IPS DF 19.7 (cell line): ENCODE measurements at places on chromosomes 3 and 15.

GRCh38 chr3:87625876-87626275 is 349.5 kb upstream of the POU1F1 start:
- DNase-seq: no peak

DNA sequence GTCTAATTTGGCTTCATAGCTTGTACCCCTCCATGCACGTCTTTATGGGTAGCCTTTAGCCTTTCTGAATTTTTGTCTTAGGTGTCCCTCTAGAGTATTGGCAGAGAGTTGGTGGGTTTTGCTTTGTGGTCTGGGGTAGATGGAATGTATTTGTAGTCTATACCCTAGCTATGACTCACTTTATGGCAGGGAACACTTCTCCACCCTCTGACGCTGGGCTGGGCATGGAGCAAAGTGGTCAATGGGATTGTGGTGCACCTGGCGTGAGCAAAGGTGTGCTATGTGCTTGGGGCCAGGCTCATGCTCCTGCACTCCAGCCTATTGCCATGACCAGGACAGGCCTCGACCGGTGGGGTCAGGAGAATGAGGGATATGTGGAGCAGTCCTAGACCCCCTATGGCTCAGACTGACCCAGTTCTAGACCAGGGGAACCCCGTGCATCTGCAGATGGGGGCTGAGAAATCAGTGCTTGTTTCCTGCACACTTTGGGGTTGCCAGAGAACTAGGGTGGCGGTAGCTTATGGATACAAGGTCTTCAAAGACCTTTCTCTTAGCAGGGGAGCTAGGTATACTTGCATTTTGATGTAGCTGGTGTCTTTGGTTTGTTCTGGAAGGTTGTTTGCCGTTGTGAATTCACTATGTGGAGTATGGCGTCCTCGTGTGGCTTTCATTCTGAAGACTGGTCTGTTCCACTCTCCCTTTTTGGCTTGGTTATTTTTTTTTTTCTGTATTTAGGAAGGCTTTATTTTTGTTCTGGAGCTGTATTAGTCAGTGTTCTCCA is 49.4 kb upstream of the RPL32 start:
- DNase-seq: no peak

- no peak for DNase-seq
These were observed 301.2 kb upstream of the PROK2 start for GRCh38 chr3:72086042-72086742.

- no peak for DNase-seq
These were observed 71.0 kb downstream of the CCK start for GRCh38 chr3:42194943-42195510.

GRCh38 chr3:37970802-37971201 is 19.8 kb upstream of the VILL start:
- no peak for DNase-seq

DNA sequence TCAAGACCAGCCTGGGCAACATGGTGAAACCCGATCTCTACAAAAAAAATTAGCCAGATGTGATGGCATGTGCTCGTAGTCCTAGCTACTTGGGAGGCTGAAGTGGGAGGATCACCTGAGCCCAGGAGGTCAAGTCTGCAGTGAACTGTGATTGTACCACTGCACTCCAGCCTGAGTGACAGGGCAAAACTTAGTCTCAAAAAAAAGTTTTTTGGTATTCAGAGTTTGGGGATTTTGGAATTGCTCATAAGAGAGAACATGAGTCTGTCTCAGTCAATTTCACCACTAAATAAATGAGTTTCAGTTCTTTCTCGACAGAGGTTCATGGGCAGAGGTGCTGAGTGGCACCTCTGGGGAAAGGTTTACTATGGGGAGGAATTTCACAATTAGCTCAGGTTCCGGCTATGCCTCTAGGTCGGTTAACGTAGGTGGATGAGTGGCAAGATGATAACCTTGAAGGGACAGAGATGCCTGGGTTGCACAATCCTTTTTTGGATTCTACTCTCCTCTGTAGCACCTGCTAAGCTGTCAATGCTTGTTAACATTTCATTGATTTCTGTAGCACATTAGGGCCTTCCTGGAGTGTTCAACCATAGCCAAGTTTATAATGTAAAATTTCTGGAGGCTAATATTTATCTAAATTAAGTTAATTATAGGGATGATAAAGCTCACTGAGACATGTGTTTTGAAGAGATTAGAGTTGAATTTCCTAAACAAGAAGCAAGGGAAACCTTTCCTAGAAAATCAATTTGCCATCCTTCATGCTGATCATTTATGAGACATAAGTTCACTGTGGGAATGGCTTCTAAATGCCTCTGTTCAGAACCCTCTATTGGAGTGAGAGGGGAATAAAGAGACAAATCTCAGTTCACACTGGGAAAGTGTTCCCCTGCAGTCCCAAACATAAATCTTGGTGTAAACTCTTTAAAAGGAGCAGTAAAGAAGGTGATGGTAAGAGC is 37.4 kb upstream of the DCP1A start:
- DNase-seq: no peak

DNA sequence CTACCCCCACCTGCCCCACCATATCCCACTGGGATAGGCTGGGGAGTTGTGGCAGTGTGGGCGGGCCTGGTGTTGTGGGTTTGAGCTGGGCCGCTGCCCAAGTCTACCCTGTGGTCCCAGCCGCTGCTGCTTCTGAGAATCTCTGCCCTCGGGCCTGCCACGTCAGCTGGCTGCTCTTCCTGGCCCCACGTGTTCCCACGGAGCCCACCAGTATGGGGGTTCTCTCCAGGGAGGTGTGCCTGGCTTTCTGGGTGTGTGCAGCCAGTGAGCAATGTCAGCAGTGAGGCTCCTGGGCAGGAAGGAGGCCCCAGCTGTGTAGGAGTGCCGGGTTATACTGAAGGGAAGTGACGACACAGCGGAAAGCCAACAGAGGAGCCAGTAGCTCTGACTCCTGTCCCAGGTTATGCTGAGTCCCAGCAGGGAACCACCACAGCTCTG is 10.5 kb downstream of the GNAI2 start:
- DNase-seq: no peak

- DNase-seq: no peak
These were observed 37.9 kb downstream of the PPCDC start for GRCh38 chr15:75061272-75061671.

GRCh38 chr3:157700405-157700804 is 197.2 kb upstream of the VEPH1 start:
- DNase-seq: no peak

- no peak for DNase-seq
These were observed 56.7 kb upstream of the UBE2Q2 start for GRCh38 chr15:75786575-75786947.

DNA sequence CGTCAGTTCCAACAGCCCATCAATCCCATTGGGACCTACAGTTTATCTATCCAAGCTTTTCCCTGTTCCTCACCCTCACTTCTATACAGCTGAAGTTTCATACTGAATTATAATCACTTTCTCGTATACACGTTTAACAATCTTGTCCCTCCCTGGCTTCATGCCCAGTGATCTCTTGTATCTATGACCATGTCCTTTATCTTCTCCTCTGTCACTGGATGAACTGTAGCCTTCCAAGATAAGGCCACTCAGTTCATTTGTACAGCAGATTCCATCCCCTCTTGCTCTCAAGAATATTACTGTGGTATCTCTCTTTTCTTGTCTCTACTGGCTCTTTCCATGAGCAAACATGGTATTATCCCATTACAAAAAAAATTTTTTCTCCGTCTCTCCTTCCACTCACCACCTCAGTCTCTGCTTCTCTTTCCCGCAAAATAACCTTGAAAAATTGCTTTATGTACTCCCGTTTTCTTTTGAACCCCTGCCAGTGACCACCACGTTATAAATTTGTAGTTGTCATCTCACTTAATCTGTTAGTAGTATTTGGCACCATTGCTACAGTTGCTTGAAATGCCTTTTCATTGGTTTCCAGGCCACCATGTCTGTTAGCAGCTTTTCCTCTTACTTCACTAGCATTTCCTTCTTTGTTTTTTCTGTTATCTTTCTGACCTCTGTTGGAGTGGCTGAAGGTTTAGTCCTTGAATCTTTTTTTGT is 9.4 kb downstream of the CTNNB1 start:
- no peak for DNase-seq

GRCh38 chr3:150519026-150519425 is 27.3 kb downstream of the SERP1 start:
- DNase-seq: no peak

DNA sequence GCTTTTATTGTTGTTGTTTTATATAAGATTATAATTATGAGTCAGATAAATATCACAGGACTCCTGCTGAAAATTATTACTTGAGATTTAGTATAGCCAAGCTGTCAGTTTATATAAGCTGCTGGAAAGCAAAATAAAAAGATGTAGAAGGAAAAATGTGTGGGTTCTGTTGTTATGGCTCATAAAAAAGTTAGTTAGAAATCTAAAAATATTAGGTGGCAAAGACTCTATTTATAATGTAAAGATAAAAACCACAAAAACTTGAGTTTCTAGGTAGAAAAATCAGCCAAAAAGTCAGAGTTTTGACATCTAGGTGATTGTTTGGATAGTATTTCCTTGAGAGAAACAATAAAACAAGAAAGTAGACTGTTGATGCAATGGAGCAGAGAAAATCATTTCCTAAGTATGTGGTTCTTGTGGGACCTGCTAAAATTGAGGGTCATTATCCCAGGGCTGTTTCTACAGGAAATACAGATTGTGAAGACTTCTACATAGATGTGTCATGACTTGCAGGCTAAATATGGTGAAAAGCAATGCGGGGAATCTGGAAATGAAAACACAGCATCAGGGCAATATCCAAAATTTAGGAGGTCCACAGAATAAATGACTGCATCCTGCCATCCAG is 1109.6 kb upstream of the CADM2 start:
- no peak for DNase-seq

DNA sequence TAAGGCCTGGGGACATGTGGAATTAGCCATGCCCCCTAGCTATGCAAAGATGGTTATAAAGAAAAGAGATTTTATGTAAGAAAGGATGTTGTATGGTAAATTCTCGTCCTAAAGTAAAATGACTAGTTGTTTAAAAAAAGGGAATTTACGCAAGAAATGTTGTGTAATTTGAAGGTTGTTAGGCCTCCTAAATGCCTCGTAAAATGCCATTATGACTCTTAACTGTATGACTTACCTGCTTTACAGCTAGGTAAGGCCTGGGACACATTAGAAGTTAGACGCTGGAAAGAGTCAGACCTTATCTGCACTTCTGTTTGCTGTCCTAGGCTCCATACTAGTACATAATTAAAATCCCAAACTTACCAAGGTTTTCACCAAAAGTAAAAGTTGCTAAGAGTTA is 17.5 kb upstream of the HHATL start:
- DNase-seq: no peak

DNA sequence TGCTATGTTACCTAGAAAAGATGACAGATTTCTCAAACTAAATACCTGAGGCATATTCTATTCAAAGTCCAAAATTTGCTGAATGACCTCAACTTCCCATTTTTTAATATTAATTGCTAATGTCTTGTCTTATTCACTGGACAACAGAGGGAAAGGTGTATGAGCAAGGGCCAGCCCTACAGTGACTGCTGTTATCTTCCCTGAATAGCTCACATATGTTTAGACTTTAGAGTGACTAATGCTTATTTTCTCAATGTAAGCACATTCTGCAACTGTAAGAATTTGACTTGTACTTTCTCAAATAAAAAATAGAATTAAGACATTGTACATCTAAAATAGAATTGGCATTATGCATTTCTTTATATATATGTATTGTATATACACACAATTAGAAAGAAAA is 26.5 kb upstream of the AADACL2 start:
- no peak for DNase-seq

DNA sequence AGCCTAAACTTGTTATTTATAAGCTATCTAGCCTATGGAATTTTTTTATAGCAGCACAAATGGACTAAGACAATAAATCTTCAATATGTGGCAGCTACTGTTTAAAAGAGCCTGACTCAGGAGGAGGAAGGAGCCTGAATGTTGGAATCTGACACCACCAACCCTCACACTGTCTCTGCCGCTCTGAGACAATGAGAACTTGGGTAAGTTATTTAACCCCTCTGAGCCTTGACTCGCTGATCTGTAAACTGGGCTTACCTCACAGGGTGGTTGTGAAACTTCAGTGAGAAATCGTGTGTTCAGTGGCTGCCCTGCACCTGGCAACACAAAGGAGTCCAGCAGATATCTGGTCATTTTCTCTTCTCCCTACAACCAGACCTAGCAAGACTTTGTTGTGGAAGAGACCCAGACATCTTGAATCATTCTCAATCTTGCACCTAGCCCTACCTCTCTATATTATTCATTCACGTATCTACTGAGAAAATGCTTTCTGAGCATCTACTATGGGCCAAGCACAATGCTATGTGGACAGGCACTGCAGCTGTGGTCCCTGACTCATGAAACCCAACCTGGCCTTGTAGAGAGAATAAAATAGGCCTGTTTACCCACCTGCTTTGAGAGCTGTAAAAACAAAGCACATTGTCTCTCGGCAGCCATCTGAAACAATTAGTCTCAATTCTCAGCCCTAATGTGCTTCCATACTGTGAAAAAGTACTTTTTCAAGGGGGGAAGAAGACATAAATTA is 81.9 kb upstream of the SLC25A36 start:
- DNase-seq: no peak

DNA sequence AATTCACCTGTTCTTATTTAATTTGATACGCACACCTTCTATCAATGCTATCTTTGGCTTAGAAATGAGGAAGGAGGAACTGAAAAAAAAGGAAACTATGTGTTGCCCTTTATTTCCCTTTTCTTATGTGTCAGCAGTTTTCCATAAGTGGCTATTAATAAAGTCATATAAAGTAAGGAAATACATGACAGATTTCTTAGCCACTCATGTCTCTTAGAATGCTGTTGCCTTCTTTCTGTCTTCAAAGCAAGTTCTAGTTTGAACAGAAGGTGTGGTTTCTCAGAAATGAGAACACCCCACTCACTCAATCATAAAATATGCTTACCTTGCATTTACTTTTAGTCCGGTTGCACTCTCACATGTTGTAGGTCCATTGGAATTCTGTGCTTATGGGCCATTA is 640.5 kb upstream of the GRM7 start:
- no peak for DNase-seq
